ENCODE measurements at places on chromosomes 7 and 10. TPM values are rescaled to one million over a fixed set of nuclear protein-coding genes. Genes with fewer than 3 reads are reported as not detected.

DNA sequence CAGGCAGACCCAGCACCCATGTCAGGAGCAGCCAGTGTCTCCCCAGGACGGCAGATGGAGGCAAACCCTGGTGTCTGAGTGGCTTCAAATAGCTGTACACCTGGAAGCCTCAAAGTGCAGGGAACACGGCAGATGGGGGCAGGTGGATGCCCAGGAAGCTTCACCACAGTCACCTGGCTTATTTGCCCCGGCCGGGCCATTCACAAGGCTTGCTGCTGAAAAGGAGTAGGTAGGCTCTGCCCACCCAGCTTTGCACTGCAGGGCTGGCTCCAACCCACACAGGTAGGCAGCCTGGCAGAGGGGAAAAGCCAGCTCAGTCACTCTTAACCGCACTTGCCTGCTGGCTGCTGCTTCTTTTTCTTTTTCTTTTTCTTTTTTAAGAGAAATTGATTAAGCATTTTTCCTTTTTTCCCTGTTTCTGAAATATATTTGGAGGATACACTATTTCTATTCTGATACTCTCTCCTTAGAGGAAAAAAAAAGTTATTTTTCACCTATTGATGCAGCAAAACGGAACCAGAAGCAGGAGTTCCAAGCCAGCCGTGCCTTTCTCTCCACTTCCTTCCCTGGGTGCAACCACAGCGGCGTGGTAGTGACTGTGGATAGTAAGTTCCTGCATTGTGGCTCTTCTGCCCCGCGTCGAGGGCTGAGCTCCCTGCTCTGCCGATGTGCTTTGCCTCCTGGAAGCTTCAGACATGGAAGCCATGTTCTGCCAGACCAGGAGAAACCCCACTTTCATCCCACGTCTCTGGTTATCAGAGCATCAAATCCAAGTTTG, 118.3 kb downstream of the KLF6 start:
- DNase-seq, result no peak

- DNase-seq, result no peak
Measured at GRCh38 chr7:77310982-77311381, 105.2 kb downstream of the GSAP start.

GRCh38 chr7:71042591-71042990, 89.4 kb upstream of the GALNT17 start:
- DNase-seq, result no peak

DNA sequence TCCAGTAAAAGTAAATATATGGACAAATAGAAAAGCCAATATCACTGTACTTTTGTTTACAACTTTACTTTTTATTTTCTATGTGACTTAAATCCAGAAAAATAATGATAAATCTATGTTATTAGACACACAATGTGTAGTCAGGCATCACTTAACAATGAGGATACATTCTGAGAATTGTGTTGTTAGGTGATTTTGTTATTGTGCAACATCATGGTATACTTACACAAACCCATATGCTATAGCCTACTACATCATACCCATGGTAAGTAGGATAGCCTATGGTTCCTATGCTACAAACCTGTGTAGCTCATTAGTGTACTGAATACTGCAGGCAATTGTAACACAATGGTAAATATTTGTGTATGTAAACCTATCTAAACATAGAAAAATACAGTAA, 781.7 kb upstream of the GHITM start:
- no peak for DNase-seq

GRCh38 chr10:102246261-102246660, 929 bp downstream of the GBF1 start:
- DNase-seq, result no peak

DNA sequence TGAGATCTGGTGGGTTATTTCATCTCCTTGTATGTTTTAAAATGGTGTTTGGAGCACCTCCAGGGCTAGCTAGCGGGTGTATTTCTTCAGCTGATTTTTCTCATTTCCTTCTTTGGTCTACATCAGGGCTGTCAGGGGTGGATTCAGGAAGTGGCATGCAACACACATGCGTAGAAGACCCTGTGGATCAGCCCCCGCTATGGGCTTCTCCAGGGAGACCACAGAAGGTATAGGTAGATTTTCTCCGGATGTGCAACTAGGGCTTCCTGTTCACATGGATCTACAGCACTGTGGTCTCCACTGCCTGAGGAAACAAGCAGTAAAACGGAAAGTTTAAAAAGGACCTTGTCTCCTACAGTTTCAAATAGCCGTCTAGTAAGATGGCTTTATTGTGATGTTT, 10.4 kb downstream of the NUB1 start:
- DNase-seq, result no peak

- no peak for DNase-seq
Measured at GRCh38 chr10:1398626-1399410, 338.5 kb downstream of the ADARB2 start.

DNA sequence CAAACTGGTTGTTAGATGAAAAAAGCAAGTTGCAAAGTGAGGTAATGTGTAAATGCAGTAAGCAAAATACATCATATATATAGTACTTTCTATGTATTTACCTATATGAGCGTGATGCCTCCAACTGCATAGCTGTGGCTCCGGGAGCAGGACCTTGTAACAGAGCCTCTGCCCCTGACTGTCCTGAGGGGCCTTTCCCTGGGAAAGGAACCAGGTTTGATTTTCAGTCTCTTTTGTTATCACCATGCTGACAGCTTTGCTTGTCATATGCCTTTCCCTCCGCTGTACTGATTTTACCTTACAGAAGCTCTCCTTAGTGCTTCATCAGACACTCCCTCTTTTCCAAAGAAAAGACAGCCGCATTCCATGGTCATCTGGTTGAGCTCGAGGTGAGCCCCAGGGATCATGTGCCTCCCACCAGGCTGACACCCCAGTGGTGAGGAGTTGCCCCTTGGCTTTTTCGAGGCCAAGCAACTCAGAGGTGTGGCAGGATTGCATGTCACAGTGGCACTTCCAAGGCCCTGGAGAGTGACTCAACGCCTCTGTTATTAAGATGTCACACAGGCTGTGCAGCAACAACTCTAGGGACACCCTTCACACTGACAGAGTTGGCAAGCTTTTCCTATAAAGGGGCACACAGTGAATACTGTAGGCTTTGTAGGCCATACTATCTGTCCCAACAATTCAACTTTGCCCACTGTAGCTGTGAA, 78.9 kb downstream of the ALOX5 start:
- DNase-seq, result no peak

DNA sequence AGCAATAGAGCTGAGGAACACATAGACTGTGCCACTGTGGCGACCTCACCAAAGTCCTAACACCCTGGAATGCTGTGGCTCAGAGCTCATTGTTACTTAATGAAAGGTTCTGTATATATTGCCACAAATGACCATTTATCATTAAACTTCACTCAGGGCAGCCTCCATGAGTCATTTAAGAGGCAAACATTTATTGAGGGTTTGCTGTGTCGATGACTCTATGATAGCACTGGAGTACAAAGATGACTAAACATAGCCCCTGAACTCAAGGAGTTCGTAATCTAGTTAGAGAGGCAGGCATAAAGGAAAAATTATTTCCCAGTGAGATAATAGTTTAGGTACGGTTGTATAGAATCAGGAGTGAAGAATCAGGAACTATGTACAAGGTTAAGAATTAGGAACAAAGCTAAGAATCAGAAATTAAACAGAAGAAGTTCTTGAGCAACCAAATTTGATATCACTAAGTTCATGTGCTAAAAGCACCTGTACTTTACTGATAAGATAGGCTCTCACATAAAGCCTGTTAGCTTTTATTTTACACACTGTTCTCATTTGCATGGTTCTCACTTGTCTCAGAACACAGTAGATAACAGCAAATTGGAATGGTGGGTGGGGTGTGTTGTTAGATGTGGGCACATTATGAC, 7.9 kb downstream of the ENTPD7 start:
- peak; percentile 38 for DNase-seq

GRCh38 chr10:101839002-101839401, 4.6 kb downstream of the KCNIP2 start:
- no peak for DNase-seq

DNA sequence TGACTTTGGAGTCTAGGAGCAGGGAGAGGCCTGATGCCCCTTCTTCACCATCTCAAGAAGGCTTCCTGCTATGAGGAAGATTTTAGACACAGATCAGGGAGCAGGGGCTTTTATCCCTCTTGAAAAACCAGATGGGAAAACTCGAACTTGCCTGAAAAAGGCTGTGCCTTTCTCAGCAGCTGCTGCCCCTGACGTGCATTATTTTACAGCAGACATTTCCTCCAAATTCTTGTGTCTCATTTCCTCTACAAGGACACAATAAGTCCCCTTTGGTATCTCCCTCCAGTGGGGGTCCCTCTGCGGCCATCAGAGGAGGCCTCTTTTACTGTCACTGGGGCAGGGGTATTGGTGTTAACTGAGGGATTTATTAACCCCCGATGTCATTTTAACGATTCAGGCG, 38.0 kb upstream of the AQP1 start:
- DNase-seq, result no peak

GRCh38 chr7:136000288-136000913, 23.2 kb upstream of the MTPN start:
- DNase-seq, result no peak

DNA sequence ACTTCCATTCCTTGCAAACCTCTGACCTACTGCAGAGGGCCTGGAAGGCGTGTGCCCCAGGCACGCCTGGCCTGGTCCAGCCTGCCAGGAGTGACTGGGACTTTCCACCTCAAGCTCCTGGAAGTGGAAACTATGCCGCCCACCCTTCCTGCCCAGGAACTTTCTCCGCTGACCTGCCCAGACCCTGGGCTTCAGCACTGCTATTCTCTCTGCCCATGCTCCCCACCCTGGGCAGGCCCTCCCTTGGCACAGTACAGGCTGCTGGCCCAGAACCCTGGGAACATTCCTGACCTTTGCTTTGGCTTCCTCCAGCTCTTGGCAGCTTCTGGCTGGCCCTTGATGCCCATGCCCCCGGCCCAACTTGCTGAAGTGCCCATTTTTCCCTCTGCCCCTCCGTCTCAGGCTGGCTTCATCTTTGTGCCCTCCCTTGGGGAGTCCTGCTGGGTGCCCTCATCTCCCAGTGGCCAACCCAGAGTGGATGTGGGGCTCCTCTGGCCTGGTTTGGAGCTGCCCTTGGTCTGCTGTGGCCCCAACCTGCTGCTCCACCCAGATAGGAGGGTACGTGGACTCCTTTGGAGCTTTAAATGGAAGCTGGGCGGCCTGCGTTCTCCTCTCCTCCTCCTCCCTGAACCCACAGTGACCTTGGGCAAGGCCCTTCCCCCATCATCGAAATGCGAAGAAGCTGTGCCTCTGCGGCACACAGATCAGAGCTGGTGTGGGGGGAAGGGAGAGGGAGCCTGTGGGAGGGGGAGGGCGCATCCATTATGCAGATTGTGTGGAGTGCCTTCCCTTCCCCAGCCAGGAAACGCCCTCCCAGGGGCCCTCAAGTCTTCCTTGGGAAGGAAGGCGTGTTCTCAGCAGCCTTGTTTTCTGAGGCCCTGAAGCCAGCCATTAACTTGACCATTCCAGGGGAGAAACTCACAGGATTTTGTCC, 3.4 kb downstream of the MMRN2 start:
- DNase-seq, result no peak

DNA sequence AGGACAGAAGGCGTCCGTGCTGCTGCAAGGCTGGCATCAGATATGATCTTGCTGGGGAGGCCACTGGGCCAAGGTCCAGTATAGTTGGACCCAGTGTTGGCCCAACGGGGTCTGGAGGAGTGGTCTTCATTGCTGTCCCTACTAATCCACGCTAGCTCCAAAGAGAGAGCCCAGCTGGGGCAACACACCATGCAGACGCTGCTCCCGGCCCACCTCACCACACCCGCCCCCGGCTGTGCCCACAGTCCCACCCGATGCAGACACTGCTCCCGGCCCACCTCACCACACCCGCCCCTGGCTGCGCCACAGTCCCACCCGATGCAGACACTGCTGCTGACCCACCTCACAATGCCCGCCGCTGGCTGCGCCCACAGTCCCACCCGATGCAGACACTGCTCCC, 121.5 kb downstream of the VIPR2 start:
- DNase-seq, result no peak

DNA sequence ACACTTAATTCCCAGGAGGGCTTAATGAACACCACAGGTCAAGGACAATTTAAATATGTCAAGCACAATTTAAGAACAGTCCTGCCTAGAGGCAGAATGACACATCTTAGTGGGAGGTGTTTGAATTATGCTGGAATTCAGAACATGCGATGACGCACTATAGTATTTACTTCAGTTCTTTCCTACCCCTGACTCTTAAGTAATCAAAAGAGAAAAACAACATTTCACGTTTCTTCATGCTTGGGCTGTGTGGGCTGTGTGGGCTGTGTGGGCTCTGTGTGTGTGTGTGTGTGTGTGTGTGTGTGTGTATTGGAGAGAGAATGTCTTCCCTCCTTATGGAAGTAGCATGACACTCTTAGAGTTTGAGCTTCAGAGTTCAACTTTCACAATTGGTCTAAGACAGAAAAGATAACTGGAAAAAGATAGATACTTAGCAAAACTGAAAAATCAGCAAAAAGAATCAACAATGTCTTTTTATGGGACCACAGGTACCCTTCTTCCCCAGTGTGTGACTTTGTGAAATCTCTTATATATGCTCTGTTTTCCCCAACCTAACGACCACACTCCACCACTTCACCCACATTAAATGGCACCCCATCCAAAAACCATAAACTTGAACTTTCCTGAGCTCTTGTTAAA, 33.7 kb upstream of the CABCOCO1 start:
- DNase-seq, result peak; percentile 90

DNA sequence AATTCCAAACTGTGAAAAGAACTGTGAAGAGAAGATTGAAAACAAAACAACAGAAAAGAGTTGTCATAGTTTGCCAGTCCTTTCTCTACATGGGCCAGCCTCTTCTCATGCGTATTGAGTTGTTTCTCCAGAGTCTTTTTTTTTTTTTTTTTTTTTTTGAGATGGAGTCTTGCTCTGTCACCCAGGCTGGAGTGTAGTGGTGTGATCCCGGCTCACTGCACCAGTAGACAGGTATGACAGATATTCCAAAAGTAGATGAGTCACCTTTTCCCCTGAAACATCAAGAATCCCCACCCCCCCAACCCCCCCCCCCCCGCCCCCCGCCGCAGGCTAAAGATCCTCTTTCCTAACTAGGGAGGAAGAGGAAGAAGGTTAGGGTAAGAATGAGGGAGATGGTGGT, 15.6 kb upstream of the KMT2C start:
- DNase-seq, result no peak

IL6 gene
- total RNA-seq, result 22.0 TPM

HOXA10 gene
- 3.9 TPM for total RNA-seq

ACSL5 gene
- 0.68 TPM for total RNA-seq

TMEM26 gene
- total RNA-seq, result not detected

COPS6 gene
- total RNA-seq, result 85.2 TPM

DMBT1 gene
- 7.6 TPM for total RNA-seq

HMX2 gene
- not detected for total RNA-seq

ZPBP gene
- total RNA-seq, result not detected

TRPV5 gene
- total RNA-seq, result not detected

SVOPL gene
- not detected for total RNA-seq

ADCK2 gene
- total RNA-seq, result 22.2 TPM
